ENCODE measurements at places on chromosomes 6 and 20.

GRCh38 chr6:124099520-124099919 is 295.9 kb downstream of the NKAIN2 start:
- DNase-seq, result no peak

GRCh38 chr6:2998998-2999617 is 586 bp upstream of the NQO2 start:
- DNase-seq, result peak; percentile 85

DNA sequence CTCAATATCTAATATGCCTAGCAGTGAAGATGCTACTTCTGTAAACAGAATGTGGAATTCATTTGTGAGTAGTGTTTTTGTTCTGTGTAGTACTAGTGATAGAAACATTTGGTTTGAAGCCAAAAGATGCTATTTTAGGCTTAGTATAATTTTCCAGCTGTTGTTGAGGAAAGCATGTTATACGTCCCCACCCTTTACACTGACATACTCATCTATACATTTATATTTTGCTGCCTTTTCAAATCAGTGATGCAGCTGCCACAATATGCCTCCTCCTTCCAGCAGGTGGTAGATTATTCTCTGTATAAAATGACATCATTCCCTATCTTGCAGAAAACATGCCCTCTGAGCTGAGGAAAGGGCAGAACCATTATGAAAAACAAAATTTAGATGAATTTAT is 1217.6 kb upstream of the GJE1 start:
- DNase-seq, result no peak

DNA sequence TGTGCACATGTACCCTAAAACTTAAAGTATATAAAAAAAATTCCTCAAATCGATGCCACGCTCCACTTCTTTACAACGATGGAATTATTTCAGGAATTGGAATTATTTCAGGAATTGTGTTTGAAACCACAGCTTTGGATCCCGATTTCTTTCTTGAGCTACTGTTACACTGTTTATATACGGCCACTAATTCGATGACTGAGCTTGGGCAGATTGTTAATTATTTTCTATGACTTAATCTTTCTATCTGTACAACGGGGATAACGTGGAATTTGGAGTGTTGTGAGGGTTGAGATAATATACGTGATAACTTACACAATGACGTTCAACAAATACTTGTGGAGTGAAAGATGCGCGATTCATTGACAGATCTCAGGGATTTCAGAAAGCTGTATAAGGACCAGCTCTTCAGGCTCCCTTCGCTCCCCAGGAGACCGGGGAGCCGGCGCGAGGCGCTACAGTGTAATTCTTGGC is 171.3 kb downstream of the SLC16A10 start:
- no peak for DNase-seq

GRCh38 chr6:40668203-40668602 is 81.0 kb upstream of the LRFN2 start:
- no peak for DNase-seq

DNA sequence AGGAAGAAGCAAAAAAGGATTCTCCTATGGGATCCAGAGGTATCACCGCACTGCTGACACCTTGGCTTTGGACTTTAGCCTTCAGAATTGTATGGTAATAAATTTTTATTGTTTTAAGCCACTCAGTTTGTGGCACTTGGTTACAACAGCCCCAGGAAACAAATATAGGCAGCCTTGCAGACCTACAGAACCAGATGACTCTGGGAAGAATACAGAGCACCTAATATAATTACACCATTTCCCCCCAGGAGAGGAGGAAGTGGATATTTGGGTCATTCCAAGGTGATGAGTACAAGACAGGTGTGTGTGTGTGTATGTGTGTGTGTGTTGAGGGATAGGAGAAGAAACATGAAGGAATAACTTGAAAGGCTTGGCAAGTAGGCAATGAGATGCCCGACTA is 84.2 kb upstream of the ENPP5 start:
- DNase-seq, result no peak

Measured in inflammatory macrophage (primary cell).